ENCODE measurements at places on chromosomes 1 and 21.

DNA sequence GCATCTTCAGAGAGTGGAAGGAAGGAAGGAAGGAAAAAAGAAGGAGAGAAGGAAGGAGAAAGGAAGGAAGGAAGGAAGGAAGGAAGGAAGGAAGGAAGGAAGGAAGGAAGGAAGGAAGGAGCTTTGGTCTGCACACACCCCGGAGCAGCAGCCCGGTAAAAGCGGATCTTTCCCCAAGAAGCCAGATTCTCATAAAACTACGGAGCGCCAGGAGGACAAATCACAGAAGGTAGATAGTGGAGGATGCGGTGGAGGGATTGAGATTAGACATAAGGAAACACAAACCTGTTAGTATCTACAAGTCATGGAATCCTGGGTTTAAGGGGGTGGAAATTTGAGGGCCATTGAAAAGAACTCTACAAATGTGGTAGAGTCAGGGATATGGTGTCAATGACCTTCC lies 36.7 kb downstream of the PAX7 start:
- DNase-seq, result no peak

- DNase-seq, result peak; percentile 73
These were observed 22.5 kb upstream of the GPR157 start for GRCh38 chr1:9151328-9151860.

- DNase-seq, result no peak
These were observed 83.4 kb upstream of the BMP8A start for GRCh38 chr1:39407896-39408640.

DNA sequence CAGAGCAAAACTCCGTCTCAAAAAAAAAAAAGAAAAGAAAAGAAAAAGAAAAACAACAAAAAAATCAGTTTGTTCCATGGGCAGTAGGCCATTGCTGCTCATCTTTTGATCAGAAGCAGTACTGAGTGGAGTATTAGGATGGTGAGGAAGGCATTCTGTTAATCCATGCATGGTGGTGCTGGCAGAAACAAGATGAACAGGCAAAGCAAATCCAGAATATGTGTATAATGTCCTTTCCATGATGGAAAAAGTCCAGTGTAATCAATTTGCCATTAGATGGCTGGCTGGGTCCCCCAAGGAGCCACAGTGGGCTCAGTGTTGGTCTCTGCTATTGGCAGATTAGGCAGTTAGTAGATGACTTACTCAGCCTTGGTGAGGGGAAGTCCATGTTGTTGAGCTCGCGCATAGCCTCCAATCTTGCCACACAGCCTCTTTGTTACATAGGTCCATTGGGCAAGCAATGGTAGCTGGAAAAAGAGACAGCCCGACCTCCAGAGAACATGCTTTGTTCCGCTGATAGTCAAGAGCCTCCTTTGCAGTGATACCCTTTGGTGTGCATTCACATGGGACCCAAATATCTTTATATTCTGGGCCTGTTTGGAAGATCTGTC lies 23.3 kb downstream of the H3-3A start:
- no peak for DNase-seq

DNA sequence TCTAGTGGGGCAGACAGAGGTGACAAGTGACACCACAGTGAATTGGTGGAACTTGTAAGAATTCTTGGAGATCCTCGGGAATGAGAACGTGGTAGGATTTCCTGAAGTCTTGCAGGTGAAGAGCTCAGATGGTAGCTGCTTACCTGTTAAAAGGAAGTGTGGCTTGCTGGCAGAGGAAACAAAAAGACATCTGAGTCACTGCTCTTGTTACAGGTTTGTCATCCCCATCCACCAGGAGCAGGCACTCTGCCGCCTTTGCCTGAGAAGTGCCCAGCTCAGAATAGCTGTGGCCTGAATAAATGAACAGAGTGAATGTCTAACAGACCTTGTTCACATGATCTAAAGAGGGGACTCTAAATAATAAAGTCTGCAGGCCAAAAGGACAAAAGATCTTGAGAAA lies 12.3 kb upstream of the ZSCAN20 start:
- DNase-seq, result no peak

DNA sequence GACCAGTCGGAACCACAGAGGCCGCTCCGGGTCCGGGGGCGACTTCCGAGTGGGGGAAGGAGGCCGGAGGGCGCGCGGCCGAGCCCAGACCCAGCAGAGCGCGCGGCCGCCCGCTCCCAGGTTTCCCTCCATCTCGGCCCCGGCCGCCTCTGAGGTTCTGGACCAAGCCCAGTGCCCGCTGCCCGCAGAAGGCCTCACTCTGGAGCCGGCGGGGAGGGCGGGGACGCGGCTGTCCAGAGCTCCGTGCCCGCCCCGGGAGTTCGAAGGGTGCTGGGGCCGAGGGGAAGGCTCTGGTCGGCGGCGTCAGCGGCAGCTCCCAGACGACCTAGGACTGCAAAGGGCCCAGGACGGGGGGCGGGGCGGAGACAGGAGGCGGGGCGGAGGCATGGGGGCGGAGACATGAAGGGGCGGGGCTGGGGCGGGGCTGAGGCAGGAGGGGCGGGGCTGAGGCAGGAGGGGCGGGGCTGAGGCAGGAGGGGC lies 48.0 kb upstream of the SLC19A1 start:
- no peak for DNase-seq

- DNase-seq, result no peak
These were observed 72.6 kb upstream of the CSF1 start for GRCh38 chr1:109837852-109838570.

- DNase-seq, result no peak
These were observed 736.2 kb downstream of the PTPRU start for GRCh38 chr1:29972421-29973053.

- peak; percentile 90 for DNase-seq
These were observed 33.7 kb downstream of the TTC39A start for GRCh38 chr1:51296383-51297357.

GRCh38 chr1:160846281-160846680 lies 16.4 kb downstream of the CD244 start:
- DNase-seq, result no peak

- DNase-seq, result peak; percentile 67
These were observed 3.0 kb downstream of the FMO1 start for GRCh38 chr1:171251042-171251951.

DNA sequence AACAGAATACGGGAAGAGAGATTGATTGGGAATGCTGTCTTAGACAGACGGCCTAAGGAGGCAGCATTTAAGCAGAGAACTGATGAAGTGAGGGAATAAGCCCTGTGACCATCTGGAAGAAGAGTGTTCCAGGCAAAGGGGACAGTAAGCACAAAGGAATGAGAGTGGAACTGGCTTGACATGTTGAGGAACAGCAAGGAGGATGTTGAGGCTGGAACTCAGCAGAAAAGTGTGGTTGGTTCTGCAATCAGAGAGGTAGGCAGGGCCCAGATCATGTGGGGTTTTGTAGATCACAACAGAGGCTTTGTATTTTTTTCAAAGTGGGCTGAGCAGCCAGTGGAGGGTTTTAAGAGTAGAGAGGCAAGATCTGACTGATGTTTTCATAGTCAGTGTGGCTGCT lies 157.4 kb downstream of the DNM3 start:
- DNase-seq, result no peak

GRCh38 chr1:182587666-182588499 lies 1.2 kb downstream of the RNASEL start:
- DNase-seq, result no peak

- DNase-seq, result no peak
These were observed 731.6 kb upstream of the ADGRL4 start for GRCh38 chr1:79738101-79738500.

GRCh38 chr1:7811476-7811875 lies 27.4 kb downstream of the PER3 start:
- no peak for DNase-seq

- no peak for DNase-seq
These were observed 73.3 kb downstream of the IFI44 start for GRCh38 chr1:78722947-78723346.

GRCh38 chr1:5748286-5749225 lies 243.7 kb downstream of the NPHP4 start:
- no peak for DNase-seq

DNA sequence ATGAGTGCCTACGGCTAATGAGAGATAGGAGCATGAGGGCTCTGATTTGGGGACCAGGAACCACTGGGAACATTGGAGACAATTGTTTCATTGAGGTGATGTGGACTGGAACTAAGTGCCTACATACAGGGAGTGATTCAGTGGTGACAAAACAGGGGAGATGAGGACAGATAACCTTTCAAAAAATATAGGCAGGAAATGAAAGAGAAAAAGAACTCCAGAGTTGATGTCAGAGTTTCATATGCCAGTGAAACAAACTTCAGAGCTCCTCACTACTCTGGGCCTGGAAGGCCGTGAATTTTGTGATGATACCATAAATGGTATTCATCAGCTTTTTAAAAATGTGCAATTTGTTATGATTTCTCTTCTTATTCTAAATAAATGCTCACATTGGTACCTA lies 39.3 kb downstream of the FASLG start:
- no peak for DNase-seq

DNA sequence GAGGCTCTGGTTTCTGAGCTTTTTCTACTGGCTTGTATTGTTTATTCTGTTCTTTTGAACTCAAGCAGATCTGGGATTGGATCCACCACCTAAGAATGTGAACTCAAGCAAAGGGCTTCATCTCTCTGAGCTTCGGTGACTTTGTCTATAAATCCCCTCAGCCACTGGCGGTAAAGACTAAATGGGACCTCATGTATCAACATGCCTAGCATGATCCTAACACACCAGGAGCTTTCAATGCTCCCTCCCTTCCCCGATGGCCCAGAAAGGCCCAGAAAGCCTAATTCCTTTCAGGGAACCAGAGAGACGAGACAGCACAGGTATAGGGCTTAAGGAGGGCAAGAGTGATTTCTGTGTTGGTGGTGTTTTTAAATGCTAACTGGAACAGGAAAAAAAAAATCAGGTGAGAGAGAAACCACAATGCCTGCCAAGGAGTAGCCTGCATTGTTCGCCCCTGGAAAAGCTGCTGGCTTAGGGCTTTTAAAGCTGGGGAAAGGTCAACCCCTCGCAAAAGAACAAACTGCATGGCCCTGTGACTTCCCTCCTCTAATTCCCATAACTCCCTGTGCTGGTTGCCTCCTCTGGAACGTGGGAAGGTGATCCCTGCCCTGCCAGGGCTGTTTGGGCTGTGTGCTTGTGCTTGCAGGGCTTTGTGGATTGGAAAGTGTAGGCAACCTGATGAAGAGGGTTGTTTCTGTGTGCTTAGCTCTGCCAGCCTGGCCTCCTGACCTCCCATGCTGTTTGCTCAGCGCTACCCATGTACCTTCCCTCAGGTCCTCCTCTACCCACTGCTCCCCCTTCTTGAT lies 147.0 kb downstream of the PLPP3 start:
- DNase-seq, result peak; percentile 32

DNA sequence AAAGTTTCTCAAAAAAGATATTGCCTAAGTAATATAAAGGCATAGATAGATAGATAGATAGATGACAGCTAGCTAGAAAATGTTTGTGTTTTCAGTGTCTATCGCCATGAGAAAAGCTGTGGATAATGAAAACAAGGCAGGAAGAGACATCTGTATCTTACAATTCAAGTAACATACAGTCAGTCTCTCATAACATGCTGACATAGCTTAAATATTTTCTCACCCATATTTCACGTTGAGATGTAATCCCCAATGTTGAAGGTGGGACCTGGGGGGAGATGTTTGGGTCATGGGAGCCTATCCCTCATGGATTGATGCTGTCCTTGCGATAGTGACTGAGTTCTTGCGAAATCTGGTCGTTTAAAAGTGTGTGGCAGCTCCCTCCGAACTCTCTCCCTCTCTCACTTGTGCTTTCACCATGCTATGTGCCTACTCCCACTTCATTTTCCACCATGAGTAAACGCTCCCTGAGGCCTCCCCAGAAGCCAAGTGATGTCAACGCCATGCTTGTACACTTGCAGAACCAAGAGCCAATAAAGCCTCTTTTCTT lies 856.8 kb upstream of the ADAMTS5 start:
- no peak for DNase-seq

GRCh38 chr21:38956856-38957571 lies 151.3 kb downstream of the ETS2 start:
- DNase-seq, result no peak

GRCh38 chr21:45000637-45001133 lies 60.9 kb downstream of the SLX9 start:
- DNase-seq, result peak; percentile 37

DNA sequence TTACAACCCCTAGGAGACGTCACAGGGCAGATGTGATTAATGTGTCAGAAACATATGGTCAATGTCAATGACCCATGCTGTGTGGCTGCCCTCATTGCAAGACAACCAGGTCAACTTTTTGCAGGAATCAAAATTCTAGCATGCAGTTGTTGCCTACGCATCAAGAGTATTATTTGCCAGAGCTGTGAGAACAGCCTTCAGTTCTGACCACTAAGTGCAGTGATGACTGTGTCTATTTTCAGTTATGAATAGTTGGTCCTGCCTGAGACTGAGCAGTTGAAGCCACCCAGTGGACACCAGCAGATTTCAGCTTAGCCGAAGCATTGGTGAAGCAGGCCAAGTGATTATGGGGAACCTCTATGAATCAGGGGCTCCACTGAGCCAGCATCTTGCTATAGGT lies 47.3 kb downstream of the LYPLAL1 start:
- DNase-seq, result no peak

GRCh38 chr1:167522246-167522645 lies 3.9 kb upstream of the CD247 start:
- DNase-seq, result no peak

DNA sequence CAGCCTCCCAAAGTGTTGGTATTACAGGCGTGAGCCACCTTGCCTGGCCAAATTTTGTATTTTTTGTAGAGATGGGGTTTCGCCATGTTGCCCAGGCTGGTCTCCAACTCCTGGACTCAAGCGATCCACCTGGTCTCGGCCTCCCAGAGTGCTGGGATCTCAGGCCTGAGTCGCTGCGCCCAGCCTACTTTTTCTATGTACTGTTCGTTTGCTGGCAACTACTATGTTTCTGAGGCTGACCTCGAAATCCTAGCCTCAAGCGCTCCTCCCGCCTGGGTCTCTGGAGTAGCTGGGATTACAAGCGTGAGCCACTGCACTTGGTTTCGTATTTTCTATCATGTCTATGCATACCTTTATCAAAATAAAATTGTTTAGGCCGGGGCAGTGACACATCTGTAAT lies 675 bp upstream of the TEKT2 start:
- DNase-seq, result no peak

GRCh38 chr1:20312310-20312709 lies 21.6 kb downstream of the VWA5B1 start:
- no peak for DNase-seq

GRCh38 chr1:147486876-147487656 lies 54.2 kb upstream of the BCL9 start:
- DNase-seq, result no peak

DNA sequence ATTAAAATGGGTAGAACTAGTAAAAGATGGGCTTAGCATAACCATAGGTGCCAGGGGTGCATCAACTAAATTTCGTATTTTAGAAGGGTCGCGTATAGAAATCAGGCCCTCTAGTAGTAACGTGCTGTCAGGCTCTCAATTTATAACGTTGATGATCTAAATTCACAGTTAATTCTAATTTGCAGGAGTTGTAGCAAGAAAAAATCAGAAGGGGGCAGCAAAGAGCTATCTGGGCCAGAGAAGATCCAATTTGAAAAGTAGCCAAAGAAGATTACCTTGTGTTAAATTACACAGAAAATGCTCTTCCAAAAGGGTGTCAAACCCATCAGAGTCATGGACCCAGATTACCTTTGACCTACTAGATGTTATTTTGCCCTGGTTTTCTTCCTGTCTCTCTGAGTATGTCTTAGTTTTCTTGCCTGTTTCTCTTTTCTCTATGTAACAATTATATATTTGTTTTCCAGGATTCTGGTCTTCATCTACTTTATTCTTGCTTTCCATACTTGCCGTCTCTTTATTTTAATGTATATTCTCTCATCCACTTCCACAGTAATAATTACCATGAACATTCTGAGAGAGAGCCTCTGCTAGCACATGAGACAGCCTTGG lies 1030.9 kb downstream of the AMY1C start:
- no peak for DNase-seq

- DNase-seq, result no peak
These were observed 495 bp downstream of the PI4KB start for GRCh38 chr1:151326619-151327222.
